ENCODE measurements at places on chromosomes 5 and 9.

- no peak for DNase-seq
Observed at GRCh38 chr5:173069671-173070070, 13.5 kb downstream of the CREBRF start.

GRCh38 chr5:176446884-176447590 lies 1.1 kb upstream of the FAF2 start:
- DNase-seq = no peak

GRCh38 chr9:99162759-99163364 lies 57.9 kb downstream of the TGFBR1 start:
- DNase-seq = no peak

DNA sequence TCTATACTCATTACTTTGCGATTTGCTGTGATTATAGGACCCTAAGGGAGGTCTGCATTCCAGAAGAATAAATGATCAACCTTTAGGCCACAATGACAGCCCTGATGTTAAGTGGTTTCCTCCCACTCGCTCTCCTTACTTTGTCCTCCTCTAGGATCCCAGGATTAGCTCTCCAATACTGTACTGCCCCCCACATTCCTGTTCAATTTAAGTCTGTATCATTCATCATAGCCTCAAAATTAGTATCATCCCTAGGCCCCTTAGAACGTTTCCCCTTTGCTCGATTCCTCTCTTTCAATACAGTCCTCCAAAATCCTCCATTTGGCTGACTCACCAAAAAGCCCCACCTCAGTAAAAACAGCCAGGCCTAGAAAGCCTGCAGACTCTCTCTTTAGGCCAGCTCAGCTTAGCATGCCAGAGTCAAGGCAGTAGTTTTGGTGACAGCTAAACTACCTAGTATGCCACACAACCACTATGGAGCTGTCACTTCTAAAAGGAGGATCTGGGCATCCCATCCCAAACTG lies 24.4 kb downstream of the RNF145 start:
- DNase-seq = no peak

DNA sequence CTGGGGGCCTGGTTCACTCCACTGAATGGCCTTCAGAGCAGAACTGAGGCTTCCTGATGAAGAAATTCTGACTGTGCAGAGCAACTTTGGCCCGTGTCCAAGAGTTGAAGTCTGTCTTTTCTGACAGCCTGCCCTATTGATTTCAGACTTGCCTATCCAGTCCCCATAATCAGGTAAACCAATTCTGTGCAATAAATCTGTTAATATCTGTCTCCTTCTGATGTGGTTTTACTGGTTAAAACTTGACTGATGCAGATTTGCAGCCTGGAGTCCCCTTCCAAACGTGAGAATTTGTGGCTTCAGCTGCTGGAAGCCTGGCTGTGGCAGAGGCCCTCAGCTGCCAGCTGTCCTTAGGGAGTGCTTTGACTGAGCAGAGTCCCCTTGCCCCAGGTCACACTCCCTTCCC lies 283.9 kb upstream of the ANKRD55 start:
- DNase-seq = no peak

DNA sequence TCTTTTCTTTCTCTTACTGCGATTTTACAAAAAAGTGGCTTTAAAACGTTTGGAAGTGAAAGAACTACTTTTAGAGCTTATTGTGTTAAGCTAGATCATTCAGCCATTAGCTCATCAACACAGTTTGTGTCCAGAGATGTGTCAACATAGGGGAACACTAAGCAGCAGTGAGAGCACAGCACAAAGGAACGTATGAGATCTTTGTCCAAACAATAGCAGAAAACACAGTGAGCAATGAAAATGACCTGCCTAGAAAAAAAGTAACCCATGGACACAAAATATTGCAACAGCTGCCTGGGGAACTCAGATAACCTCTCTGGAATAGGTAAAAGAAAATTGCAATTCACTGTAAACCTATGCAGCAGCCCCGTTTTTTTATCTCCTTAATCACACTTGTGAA lies 372.5 kb downstream of the ARHGEF28 start:
- DNase-seq = no peak

DNA sequence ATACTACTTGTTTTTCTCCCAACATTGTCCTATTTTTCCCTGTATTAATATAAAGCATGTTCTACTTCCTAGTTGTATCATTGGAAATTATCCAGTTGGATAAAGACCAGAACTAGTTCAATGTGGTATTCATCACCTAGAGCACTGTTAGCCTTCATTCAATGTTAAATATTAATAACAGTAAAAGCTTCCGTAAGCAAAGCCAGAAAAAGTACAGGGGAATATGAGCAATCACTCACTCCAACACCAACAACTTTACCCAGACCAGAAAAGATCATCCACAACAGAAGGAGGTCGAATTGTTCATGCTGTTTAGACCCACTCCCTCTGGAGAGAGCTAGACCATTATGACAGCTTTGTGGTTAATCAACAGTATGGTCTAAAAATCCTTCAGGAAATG lies 728.4 kb downstream of the MAT2B start:
- no peak for DNase-seq

Data from NCI-H1048 (cell line).